Lung microvascular endothelial cell (primary cell): ENCODE measurements at places on chromosomes 11 and 22. TPM values are rescaled to one million over a fixed set of nuclear protein-coding genes. Genes with fewer than 3 reads are reported as not detected.

The IFITM10 gene
- total RNA-seq, result 0.44 and 1.2 TPM in 2 replicates

The ZMAT5 gene
- total RNA-seq, result 12.4 and 14.1 TPM in 2 replicates

The OR5B21 gene
- not detected in 2 replicates for total RNA-seq

The HBG1 gene
- not detected in 2 replicates for total RNA-seq

The AMBRA1 gene
- 12.4 and 15.3 TPM in 2 replicates for total RNA-seq

The RFPL1 gene
- total RNA-seq, result not detected in 2 replicates

- DNase-seq, result no peak
These were observed 25.2 kb downstream of the LRRC74B start for GRCh38 chr22:21070690-21071615.

- no peak for DNase-seq
These were observed 29.9 kb upstream of the BSX start for GRCh38 chr11:123011510-123011909.

- DNase-seq, result peak; percentile 79
These were observed 12.3 kb upstream of the TUB start for GRCh38 chr11:8068605-8069221.

GRCh38 chr22:19196841-19197612 lies 18.5 kb upstream of the SLC25A1 start:
- no peak for DNase-seq

DNA sequence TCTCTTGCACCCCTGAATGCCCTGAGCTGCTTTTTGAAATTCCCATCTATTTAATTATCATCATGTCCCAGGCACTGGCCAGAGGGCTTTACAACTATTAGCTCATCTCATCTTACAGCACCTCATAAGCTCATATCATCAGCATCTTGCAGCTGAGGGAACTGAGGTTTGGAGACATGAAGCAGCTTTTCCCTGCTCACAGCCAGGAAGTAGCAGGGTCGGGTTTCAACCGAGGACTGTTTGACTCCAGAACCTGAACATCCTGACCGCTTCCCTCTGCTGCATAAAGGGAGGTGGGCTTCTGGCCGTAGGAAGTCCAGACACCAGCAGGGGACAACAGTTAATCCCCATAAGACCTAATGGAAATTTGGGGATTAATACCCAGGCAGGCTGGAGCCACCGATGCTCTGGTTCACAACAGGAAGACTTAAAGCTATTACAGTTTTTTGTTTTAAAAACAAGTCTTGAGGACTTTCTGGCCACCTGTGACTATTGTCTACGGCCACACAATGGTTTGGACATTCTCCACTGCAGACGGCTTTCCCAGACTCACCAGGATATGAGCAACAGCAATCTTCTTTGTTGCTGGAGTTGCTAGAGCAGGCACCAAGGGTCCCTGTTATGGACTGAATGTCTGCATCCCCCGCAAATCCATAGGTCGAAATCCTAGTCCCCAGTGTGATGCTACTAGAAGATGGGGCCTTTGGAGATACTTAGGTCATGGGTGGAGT lies 47.4 kb downstream of the CHST1 start:
- peak; percentile 58 for DNase-seq

GRCh38 chr11:130042093-130042591 lies 27.6 kb upstream of the APLP2 start:
- peak; percentile 98 for DNase-seq

DNA sequence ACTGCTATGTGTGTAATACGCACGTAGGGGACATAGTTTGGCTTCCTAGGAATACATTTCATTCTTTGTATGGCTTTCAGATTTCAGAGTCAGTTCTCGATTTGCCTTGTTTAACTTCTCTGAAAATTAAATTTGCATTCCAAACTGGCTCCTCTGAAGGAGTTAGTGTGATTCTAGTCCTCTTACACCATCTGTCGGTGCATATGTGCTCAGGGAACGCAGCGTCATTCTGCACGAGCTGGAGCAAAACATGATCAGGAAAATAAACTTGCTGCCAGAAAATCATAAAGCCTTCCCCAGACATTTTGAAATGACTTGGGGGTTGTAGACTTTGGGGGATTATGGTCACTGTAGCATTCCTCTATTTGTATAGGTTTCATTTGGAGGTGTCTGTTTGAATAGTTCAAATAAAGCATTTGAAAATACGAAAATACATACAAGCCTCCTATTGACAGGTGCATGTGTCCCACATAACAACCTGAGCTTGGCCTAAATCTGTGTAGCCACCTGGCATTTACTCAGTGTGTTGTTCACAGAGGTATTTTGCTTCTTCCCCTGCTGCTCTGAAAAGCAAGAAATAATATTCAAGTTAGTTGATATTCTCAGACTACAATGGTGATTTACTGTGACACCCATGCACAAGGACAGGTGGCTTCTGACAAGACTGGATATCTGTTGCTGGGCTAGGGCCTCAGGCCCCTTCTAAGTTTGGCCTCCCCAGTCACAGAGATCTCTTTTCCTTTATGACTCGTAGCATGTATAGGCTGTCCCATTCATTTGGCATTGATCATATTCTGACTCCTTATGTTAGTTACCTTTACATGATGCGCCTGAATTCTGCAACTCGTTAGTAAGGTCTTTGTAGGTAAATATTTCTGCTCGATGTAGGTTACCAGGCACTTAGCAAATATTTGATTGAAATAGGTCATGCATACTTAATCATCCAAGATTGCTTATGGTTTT lies 81.6 kb upstream of the SORL1-AS1 start:
- peak; percentile 23 for DNase-seq

GRCh38 chr22:17562906-17563870 lies at the start of gene SLC25A18:
Gene SLC25A18, plus strand, starts transcription at chr22:17563498. Its CDS starts 16,447 bp downstream, at chr22:17579945.
- DNase-seq, result no peak

GRCh38 chr11:133927690-133928627 lies 28.8 kb downstream of the IGSF9B start:
- peak; percentile 62 for DNase-seq

DNA sequence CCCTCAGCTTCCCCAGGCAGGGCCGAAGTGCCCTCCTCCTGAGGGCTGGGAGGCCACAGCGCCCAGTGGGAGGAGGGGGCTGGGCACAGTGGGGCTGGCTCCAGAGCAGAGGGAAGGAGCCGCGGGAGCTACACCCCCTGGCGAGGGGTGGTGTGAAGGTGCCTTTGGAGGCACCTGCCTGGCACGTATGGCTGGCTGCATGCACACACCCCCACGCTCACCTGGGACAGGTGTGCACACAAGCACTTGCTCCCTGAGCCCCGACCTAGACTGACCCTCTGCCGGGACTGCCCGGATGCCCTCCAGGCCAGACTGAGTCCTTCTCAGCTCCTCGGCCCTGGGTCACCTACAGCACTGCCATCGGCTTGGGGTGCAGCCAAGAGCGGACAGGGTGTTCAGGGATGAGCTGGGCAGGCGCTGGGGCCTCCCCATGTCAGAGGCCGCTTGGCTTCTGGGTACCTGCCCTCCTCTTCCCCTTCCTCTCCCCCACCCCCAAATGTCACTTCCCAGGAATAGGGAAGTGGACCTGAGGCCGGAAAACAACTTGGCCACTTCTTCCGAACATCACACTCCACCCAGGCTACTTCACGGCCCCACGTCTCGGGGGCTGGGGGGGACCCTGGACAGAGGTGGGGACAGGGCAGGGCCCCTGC lies 7.4 kb upstream of the PIM3 start:
- DNase-seq, result no peak
